ENCODE measurements at places on chromosomes 12 and 14.

GRCh38 chr12:54795644-54796043 lies 58.7 kb upstream of the MUCL1 start:
- DNase-seq, result peak; percentile 6

DNA sequence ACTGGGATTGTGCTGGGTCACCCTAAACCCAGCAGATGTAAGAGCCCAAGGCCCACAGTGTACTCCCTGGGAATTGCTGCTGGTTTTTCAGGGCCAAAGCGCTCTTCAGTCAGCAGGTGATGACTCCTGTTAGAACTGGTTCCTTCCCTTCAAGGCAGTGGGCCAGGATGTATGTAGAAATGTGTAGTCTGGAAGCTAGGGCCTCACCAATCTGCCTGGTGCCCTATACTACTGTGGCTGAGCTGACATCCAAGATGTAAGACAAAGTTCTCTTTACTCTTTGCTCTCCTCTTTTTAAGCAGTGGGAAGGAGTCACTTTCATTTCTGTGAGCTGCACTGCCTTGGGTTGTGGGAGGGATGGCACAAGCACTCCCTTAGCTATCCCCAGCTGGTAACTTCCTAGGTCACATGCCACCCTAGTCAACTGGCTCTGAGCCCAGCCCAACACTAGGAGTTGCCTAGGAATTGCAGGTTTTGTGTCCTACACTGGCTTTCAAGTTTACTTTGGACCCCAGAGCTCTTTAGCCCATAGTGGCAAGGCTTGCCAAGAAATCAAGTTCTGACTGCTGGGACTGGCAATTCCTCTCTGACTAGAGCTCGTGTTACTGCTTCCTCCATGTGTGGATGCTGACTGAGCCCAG lies 249.2 kb downstream of the C12orf50 start:
- no peak for DNase-seq

- no peak for DNase-seq
Observed at GRCh38 chr12:49347311-49348193, 864 bp downstream of the DNAJC22 start.

DNA sequence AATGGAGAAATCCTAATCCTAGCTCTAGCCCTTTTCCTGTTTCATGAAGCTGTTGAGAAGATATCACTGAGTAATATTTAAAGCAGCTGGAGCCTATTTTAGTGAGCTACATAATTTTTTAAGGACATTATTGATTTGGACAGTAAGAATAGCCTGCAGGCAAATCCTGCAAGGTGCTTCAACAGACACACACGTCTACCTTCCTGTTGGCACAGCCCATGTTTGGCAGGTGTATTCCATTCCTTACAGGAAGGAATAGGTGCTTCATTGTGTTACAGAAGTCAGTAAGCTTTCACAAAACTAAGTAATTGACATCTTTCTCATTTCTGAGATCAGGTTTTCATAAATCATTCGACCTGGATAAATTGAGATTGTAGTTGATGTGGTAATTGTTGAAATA lies 50.6 kb downstream of the FOXA1 start:
- no peak for DNase-seq

DNA sequence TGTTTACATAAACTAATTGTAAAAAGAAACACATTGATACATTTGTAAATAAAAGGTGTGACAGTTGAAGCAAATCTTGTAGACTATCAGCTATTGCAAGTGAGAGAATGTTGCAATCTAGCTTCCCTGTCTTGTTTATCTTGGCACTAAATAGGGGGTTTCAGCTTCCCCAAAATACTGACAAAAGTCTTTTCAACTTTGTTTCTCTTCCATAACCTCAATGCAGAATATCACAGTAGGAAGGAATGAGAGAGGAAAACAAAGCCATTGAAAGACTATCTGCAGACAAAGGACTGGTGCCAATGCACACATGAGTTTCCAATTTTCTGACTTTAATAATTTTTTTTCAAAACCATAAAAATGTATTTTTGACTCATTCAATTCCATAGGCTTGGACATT lies 886.2 kb upstream of the MGAT4C start:
- no peak for DNase-seq

DNA sequence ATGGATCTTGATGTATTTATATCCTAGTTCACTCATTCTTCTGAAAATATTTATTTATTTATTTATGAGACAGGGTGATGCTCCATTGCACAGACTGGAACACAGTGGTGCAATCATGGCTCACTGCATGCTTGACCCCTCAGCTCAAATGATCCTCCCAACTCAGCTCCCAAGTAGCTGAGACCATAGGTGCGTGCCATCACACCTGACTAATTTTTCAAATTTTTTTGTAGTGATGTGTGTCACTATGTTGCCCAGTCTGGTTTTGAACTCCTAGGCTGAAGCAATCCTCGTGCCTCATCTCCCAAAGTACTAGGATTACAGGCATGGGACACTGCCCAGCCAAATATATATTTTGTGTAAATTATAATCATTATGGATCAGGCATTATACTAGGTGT lies 595.6 kb upstream of the ATP2B1 start:
- DNase-seq, result no peak

All from renal cortex interstitium (tissue), 15 donors.